ENCODE measurements at places on chromosomes 16 and 17. TPM values are rescaled to one million over a fixed set of nuclear protein-coding genes. Genes with fewer than 3 reads are reported as not detected.

The CCL5 gene
- 66.3 TPM for polyA plus RNA-seq

The TMEM114 gene
- not detected for polyA plus RNA-seq

The SAMD14 gene
- 0.15 TPM for polyA plus RNA-seq

The OTOA gene
- polyA plus RNA-seq: not detected

The TEX14 gene
- not detected for polyA plus RNA-seq

The KCNH4 gene
- not detected for polyA plus RNA-seq

The NLRP1 gene
- 24.3 TPM for polyA plus RNA-seq

The PYDC1 gene
- not detected for polyA plus RNA-seq

The EEF2K gene
- 2.2 TPM for polyA plus RNA-seq

The DLG4 gene
- polyA plus RNA-seq: 0.38 TPM

The DPH1 gene
- polyA plus RNA-seq: 34.4 TPM

The MTSS2 gene
- 0.06 TPM for polyA plus RNA-seq

The SEPTIN12 gene
- polyA plus RNA-seq: not detected

The RPGRIP1L gene
- polyA plus RNA-seq: 3.5 TPM

The PITPNC1 gene
- polyA plus RNA-seq: 26.0 TPM

The CRYM gene
- polyA plus RNA-seq: not detected

The MAPT gene
- polyA plus RNA-seq: not detected

The ST6GALNAC2 gene
- polyA plus RNA-seq: 0.68 TPM

The CCDC154 gene
- 1.5 TPM for polyA plus RNA-seq

The NPIPA3 gene
- 0.80 TPM for polyA plus RNA-seq

The TMC5 gene
- polyA plus RNA-seq: not detected

The GCSH gene
- polyA plus RNA-seq: 6.7 TPM

The SGCA gene
- polyA plus RNA-seq: 2.9 TPM

The MIEF2 gene
- 12.3 TPM for polyA plus RNA-seq

The HELZ gene
- polyA plus RNA-seq: 42.7 TPM

The POLR2A gene
- 55.7 TPM for polyA plus RNA-seq

The SEZ6L2 gene
- polyA plus RNA-seq: not detected

The YPEL2 gene
- 18.8 TPM for polyA plus RNA-seq

The KRT31 gene
- not detected for polyA plus RNA-seq

Measured in IgD-negative memory B cell (primary cell).